ENCODE measurements at places on chromosomes 1 and 21.
A peak's percentile ranks its signal among the peaks of the same experiment; 100 is the strongest.

DNA sequence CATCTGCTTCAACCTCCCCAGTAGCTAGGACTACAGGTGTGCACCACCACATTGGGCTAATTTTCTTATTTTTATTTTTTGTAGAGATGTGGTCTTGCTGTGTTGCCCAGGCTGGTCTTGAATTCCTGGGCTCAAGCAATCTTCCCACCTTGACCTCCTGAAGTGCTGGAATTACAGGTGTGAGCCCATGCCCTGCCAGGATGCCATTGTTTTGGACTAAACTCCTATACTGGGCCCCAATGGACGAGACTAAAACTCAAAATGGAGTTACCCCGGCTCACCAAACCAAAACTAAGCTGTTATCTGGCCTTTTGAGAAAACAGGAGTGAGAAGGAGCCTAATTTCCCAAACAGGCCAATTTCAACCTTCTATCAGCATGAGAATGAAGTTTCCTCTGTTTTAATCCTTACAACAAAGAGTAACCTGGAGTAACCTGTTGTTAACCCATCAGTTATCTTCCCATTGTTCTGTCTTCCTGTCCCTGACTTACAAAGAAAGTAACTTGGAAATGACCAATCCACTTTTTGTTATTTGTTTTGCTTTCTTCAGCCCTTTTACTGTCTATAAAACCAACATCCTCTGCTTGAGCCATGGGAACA, 29.6 kb downstream of the DMRTA2 start:
- no peak for DNase-seq

GRCh38 chr1:52439976-52440375, 35.6 kb downstream of the PRPF38A start:
- DNase-seq: no peak

DNA sequence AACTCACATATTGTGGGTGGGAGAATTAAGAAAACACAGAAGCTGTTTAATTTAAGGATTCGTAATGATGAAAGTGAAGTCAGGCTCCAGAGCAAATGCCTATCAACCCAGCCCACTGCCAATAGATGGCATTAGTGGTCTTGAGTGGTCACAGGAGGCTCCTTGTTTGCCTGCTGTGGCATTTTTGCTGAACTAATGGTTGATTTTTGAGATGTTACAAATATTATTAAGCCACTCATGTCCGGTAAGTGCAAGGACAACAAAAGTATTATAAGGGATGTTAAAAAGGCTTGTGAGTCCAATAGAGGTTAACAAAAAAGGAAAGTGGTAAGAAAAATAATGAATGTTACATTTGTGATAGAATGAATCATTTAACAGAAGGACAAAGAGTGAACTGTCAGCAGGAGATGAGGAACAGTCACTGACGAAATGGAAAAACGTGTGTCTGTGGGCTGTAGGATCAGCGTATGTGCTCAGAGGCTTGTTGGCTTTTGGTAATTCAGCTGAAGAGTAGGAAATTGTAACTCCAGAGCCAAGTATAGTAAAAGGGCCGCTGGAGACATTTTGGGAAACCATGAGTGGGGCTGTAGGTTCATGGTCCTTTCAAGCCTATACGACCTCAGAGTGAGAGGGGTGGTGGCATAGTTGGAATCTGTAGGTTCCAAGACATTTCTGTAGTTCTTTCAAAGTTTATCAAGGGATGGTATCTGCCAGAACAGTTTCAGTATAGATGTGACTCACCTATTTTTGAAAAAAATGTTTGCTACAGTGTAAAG, 11.2 kb downstream of the SFT2D2 start:
- DNase-seq: no peak

DNA sequence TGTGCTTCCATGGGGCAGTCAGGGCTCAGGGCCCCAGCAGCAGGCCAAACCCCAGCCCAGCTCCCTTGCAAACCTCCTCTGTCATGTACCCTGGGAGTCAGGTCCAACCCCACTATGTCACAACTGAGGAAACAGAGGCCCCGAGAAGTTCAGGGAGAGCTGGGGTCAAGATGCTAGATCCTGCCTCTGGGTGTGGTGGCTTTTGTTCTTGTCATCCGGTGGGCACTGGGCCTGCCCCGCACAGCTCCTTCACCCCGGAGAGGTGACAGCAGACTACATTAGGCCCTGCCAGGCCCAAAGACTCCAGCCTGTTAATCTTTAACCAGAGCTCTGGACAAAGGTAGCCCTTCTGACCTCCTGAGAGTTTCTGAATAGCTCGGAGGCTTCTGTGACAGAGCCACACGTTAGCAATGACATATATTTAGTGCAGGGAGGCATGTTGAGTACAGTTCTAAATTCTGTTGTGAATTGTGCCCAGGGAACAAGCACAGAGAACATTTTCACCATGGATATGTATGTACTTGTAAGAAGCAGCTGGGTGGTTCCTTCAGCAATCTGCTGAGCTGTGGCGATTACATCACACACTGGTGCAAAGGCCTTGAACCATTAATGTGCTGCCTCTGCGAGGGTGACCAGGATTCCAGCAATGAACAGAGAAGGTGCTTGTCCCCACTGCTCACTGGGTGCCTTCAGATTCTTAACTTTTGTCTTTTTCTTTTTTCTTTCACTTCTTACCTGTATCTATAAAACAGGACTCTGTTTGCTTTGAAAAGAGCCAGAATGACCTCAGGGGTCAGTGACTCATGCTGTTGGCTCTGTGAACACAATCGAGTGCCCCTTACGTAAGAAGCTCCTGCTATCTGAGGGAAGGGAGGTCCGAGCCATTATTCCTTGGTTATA, 102.8 kb downstream of the RHOU start:
- no peak for DNase-seq

- DNase-seq: no peak
These were observed 366.9 kb upstream of the VAMP3 start for GRCh38 chr1:7404046-7404742.

DNA sequence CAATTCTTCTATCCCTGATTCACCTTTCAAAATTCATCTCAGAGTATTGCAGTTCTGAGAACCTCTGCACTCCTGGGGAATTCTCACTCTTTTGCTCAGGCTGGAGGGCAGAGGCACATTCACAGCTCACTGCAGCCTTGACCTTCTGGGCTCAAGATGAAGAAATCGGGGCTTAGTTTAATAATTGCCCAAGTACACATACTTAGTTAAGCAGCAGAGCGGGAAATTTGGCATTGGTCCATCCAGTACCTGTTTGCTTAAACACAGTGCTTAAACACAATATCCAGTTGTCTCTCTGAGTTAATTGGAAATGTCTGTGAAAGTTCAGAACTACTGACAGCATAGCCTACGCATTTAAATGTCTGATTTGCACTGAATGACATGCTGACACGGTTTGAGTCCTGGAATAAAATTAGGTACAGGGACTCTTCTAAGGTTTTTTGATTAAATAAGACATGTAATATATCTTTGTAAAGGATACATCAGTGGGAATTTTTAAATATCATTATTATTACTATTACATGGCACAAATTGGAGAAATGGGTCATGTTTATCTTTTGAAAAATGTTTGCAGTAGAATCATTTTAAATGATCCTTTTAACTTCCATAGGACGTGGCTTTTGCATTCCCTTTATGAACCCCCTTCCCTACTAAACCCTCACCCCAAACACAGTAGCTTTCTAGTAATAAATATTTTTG, 337.4 kb downstream of the SRGAP2C start:
- no peak for DNase-seq

DNA sequence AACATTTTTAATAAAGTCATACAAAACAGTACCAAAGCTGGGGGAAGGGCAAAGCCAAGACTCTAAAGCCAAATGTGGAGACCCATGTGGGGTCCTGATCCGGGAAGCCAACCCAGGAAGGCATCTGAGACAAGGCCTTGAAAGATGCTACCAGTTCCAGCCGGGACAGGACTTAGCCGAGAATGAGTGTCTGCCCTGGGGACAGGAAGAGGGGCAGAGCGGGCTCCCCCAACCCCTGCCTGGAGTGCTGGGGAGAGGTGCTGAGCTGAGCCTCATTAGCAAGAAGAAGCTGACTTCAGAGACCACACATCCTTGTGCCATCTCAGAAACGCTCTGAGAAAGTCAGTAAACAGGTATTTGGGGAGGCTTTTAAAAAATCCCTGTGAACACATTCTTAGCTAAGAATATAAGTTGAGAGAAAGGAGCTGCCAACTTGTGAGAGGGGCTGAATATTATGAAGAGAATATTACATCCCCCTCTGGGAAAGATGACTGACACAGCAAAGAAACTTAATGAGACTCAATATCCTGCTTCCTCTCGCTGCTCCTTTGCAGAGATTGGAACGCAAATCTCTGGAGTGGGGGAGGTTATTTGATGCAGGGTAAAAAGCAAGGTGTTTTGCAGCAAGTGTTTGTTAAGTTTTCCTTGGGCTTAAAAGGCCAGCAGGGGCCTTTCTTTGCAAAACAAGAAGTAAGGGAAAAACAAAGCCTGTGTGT, 103.3 kb upstream of the KCND3 start:
- DNase-seq: no peak

- no peak for DNase-seq
These were observed 31.7 kb downstream of the PRMT2 start for GRCh38 chr21:46666941-46667740.

- no peak for DNase-seq
These were observed 127.1 kb downstream of the PCNX2 start for GRCh38 chr1:233168384-233168783.

GRCh38 chr1:237664348-237664747, 226.4 kb downstream of the ZP4 start:
- DNase-seq: no peak

GRCh38 chr1:209822706-209823105, 5.1 kb upstream of the UTP25 start:
- DNase-seq: no peak

- no peak for DNase-seq
These were observed 9.6 kb downstream of the DISC1 start for GRCh38 chr1:231636157-231636556.

GRCh38 chr1:163701783-163702374, 380.1 kb downstream of the NUF2 start:
- no peak for DNase-seq

DNA sequence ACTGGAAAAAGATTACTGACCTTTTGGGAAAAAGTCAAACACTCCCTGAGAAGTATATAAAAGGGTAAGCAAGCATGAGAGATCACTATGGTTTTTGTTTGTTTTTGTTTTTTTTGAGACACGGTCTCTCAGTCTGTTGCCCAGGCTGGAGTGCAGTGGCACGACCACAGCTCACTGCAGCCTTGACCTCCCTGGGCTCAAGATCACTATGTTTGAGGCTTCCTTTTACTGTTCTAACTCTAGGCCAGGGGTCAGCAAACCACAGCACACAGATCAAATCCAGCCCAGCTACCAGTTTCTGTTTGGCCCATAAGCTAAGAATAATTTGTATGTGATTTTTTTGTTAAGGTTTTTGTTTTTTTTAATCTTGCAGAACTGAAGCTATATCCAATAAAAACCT, 25.7 kb downstream of the PSMB4 start:
- no peak for DNase-seq

DNA sequence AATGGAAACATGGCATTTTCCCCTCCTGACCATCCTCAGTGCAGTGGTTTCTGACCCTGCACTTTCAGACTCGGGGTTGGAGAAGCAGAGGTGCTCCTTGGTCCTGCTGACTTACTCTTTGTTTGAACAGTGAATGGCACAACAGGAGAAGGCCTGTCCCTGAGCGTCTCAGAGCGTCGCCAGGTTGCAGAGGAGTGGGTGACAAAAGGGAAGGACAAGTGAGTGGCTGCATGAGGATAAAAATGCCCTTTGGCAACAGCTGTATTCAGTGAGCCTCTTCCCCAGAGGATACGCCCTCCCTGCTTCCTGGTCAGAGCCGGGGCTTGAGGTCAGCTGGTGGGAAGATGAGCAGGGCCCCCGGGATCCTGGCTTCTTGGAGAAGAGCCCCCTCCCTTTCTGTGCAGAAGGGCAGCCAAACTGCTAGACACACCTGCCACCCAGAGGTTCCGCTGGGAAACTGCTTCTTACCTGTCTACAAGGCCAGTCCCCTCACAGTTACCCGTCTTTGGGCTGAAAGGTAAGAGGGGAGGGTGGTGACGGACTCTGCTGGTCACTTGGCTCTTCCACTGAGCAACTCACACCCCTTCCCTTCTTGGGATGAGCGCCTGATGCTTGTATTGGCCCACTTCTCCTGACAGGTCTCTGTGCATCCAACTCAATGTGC, 16.6 kb downstream of the NPL start:
- no peak for DNase-seq

DNA sequence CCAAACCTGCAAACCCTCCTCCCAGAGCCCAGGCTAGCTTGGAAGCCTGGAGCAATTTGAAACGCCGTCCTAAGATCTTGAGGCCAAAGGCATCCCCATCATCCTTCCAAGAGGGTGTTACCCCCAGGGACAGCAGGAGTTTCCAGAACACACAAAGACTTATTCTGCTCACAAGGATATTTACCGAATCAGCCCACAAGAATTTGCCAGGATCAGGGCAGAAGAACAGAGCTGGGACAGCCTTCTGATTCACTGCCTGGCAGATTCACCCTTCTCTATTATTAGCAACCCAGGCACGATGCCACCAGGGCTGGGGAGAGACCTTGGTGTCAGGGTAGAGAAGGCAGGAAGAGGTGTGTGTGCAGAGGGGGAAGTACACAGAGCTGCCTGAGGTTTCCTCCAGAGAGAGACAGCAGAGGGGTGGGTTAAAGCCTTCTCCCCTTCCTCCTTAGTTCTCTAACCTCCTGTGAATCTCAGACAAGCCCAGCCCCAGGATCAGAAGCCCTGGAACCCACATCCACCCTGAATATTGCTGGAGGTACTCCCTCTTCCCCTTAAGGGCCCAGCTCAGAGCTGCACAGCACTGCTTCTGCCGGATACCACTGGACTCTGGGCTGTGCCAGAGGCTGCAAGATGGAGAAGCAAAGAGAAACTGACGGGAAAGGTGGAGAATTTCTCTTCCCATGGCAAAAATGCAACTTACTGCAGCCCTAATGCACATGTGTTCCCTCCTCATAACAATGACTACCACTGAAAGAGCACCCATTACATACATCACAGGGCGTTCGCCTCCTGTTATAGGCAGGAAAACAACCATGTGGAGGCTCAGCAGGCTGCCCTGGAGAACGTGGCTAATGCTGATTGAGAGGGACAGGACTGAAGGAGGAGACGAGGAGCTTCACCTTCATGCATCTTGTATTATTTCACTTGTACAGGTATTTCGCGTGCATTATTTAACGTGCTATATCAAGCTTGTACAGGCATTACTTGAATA, 61.8 kb downstream of the ITPKB start:
- DNase-seq: peak; percentile 49

DNA sequence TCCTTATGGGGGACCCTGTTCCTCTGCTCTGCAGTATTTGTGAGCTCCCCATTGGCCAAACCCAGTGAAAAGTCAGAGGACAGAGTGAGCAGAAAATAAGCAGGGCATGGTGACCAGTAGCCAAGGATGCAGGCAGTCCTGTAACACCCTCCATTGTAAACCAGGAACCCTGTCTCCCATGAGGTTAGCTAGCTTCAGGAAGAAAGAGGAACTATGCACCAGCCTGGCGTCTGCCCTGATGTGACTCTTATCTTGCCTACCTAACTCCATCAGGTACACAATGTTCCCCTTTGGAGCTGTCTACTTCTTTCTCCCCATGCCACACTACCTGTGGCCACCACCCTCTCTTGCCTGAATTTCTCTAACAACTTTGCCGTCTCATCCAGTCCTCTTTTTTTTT, 119.2 kb downstream of the LRIG2 start:
- no peak for DNase-seq

DNA sequence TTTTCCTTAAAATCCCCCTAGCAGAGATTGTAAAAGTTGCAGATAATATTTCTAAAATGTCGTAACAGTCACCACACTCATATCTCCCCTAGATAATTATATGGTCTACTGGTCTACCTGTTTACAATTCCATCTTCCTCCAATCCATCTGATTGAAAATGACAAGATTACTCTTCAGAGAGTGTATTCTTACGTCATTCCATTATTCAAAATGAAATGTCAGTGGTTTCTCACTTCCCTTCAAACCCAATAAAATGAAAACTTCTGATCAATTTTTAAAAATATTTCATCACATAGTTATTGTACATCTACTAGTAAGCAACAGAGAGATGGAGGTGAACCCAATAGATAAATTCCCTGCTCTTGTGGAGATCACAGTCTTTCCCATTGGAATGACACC, 202.2 kb upstream of the C8B start:
- DNase-seq: no peak

Data from stimulated activated CD8-positive, alpha-beta memory T cell treated with anti-CD3 and anti-CD28 coated beads, Interleukin-4, amount 100 ng/mL, for 1 hour (primary cell).